Prostate gland (tissue), 2 donors: ENCODE measurements at places on chromosomes 6 and 20.

DNA sequence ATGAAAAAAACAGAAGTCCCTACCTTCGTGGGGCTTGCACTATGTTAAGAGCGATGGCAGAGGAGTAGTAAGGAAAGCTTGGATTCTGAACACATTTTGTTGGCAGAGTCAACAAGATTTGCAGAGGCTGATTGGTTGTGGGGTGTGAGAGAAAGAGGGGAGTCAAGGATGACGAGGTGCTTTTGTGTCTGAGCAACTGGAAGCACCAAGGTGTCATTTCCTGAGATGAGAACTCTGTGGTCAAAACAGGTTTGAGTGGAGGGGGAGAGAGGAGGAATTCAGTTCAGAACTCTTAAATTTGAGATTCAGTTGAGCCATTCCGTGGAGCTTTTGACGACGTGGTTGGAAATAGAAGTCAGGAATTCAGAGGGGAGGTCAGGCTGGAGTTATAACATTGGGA is 3.5 kb downstream of the OCSTAMP start:
- no peak for DNase-seq

DNA sequence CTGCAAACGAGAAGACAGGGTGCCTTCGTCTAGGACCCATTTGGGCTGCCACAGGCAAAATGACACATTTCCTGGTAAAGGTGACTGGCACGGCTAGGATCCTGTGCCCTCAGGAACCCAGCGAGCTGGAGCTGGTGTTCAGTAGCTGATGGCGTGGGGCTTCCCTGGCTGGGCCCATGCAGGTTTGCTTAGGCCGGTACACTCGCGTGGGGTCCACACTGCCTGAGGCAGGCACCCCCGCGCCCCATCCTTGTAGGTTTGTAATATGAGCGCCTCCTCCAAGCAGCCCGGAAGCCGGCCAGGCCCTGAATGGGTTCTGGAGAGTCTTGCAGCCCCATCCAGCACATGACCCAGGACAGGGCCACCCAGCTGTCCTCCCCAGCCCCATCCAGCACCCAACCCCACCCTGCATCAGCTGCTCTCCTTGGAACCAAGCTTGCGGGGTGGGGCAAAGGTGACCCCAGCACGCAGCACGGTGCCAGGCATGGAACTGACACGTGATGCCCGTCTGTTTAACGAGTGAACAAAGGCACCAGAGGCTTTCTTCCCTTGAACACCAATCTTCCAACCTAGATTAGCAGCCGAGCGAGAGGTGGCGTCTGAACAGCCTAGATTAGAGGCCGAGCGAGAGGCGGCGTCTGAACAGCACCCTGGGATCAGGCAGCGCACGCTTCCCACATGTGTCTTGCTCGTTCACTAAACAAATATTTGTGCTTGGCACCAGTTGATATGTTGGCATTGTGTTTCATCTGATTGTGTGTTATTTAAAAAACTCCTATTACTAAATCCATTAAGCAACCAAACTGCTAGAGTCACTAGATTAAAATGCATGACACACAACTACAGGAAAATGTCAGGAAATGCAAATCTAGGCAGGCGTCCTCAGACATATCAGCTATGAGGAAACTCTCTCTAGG is 112.1 kb downstream of the DLL1 start:
- DNase-seq, result peak; percentile 88

- no peak for DNase-seq
Observed at GRCh38 chr20:50344232-50345071, 153.8 kb downstream of the CEBPB start.

GRCh38 chr6:117531346-117531745 is 48.9 kb downstream of the DCBLD1 start:
- no peak for DNase-seq

DNA sequence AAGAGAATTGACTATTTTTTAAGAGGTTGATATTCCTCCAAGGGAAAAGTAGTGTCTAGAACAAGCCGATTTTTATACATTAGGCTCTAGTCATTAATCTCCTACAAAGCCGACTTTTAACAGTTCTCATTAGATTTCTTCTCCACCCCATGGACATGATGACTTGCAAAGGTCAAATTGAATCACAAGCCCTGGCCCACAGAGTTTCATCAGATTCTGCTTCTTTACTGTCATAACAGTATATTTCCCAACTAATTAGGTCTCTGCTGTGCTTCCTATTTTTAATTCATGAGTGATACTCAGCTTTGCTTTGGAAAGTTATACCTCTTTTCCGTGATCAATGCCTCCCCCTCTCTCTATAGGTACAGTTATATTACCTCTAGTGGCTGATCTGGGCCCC is 90.6 kb upstream of the ADGRB3 start:
- no peak for DNase-seq

GRCh38 chr6:135033238-135033637 is 21.4 kb downstream of the HBS1L start:
- no peak for DNase-seq

DNA sequence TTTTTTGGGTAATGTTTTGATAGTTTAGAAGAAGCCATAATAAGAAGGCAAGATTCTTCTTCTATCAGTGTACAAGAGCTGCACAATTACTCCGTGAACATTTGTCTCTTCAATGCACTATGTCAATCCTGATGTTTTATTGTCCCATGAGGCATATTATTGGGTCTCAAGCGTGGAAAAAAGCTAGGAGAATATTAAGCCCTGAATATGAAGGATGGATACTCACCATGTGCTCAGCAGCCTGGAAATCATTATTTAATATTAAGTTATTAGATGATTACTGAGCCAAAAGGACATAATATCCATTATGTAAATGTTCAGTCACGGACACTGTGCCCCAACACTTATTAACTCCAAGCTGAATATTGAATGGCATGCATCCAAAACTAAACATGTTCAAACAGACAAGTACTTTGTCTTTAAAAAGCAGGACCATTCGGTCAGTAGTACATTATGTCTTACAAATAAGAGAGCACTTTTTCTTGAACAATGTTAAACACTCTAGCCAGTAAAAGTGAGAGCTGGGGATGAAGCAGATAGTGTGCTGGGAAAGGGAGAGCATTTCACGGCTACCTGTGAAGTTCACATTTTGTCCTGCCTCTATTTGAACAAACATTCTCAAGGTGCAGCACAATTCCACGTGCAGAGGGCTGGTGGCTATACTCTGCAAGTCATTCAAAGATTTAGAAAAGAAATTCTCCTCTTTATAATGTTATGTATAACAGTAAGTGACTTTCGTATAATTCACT is 70.6 kb upstream of the CNR1 start:
- DNase-seq, result no peak

GRCh38 chr20:44465001-44465560 is 10.6 kb upstream of the TTPAL start:
- DNase-seq, result no peak

GRCh38 chr6:34518669-34519365 is 37.3 kb downstream of the SPDEF start:
- DNase-seq, result no peak

DNA sequence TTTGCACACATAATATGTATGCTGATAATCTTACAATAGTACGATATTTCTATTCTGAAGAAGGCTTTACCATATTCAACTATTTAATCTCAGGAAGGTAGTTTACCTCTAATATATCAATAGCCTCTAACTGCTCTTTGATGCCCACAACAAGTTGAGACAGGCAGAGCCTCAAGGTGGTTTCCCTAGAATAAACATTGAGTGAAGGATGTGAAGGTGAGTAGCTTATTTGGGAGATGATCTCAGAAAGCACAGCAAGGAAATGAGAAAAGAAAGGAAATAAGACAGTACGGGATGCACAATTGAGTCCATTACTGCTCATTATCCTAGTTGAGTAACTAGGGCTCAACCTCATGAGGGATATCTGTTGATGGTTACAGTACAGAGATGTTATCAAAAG is 638.4 kb downstream of the MAFB start:
- no peak for DNase-seq

GRCh38 chr20:8790442-8791074 is 278.3 kb upstream of the PLCB4 start:
- no peak for DNase-seq

GRCh38 chr6:83258517-83258916 is 65.4 kb downstream of the RWDD2A start:
- DNase-seq, result no peak

GRCh38 chr20:43690943-43691598 is 24.2 kb downstream of the MYBL2 start:
- no peak for DNase-seq

GRCh38 chr6:47188588-47189021 is 121.1 kb downstream of the TNFRSF21 start:
- DNase-seq, result no peak

DNA sequence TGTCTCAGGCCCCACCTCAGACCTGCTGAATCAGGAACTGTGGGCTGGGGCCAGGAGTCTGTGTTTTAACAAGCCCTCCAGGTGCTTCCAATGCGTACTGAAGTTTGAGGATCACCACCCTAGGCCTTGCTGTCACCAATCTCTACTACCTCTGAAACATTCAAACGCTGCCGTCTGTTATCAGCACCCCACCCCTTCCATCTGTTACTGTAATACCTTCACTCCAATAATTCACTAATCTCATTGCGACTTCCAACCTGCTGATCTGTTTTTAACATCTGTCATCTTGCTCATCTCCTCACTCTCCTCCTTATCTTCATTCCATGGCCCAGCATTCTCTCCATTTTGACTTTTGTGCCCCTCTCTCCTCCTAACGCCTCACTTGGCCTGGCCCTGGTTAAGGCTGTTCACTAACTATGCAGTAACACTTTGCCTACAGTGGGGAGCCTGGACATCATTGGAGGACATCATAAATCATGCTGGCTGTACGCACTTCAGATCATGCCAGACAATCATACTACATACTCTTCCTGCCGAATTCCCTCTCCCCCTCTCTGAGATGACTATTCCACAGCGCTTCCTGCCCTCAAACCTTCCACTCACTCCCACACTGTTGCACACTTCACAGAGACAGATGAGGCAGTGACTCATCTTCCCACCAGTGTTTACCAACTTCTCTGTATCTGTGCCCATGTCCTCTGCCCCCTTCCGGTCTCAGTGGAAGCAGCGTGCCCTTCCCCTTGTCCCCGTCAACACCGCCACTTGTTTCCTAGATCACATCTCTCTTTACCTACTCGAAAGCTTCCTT is 3.0 kb upstream of the GUCA1B start:
- no peak for DNase-seq

GRCh38 chr6:93407186-93407585 is 12.2 kb downstream of the EPHA7 start:
- no peak for DNase-seq

- DNase-seq, result no peak
Observed at GRCh38 chr6:168828800-168829199, 387.8 kb downstream of the SMOC2 start.

GRCh38 chr6:33983109-33983716 is 162.7 kb downstream of the GRM4 start:
- peak; percentile 75 for DNase-seq

DNA sequence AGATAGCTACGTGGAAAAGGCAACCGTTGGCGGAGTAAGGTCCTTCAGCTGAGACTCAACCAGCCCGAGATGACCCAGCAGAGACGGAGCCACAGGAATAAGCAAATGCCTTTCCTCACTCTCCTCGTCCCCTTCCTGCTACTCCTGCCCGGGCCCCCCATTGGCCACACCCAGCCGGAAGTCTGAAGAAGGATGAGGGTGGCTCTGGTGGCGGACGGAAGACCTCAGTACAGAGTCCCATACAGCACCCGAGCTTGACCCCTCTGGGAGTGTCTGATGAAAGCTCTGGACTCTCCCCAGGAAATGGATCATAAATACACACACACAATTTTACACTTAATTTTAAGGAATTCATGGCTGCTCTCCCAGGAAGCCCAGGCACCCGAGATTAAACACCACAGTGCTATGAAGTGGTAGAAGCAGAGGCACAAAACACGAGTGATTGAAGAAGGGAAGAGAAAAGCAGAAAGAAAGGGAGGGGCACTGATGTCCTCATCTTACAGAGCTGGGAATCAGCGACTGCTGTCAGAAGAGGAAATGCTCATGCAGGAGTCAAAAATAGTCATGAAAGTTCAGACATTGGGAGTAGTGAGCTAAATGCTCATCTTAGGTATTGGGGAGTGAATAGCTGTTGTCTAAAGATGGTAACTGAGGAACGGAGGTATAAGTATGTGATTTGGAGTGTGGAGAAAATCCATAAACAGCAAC is 125.6 kb downstream of the BANF2 start:
- DNase-seq, result no peak

- DNase-seq, result peak; percentile 38
Observed at GRCh38 chr6:3749977-3750316, 1.6 kb downstream of the PXDC1 start.

DNA sequence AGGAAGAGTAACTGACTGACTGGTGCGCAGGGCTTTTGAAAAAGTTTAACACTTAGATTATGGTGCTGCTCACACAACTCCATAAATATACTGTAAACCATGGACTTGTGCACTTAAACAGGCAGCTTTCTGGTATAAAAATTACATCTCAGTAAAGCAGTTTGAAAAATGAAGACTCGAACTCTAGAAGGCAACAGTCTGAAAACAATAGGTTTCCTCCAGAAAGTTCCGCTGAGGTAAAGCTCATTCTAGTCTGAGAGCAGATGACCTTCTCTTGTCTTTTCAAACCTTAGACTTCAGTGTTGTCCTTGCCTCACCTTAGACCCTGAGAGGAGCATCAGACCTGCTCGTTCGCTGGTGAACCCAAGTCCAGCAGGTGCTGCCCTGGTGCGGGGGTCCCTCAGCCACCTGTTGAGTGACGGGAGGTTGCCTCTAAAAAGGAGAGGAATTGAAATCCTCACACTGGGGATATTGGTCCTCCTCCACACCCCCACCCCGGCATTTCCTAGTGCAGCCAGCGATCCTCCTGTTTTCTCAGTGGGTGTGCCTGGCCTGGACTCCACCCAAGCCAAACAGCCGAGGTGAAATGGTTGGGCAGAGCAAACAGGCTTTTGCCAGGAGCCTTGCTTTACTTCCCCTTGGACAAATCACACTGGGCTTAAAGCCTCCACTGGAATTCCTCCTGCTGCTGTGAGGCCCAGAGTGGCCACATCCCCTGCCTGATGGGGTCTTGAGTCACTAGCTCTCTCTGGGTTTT is 14.7 kb upstream of the PYGB start:
- DNase-seq, result peak; percentile 96

DNA sequence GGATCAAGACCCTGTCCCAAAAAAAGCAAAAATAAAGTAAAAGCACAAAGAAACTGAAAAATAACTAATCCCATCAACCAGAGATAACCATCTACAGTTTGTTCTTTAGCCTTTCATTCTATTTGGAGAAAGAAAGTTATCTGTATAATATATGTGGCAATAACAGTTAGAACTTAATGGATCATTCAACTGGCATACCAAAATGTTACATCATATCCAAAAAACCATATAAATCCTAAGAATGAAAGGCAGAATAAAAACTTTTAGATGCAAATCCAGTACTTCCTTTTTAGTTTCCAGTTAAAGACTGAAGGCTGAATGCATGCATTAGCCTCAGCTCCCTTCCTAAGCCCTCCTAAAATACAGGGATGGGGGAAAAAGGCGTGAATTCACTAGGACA is 25.2 kb downstream of the ILRUN start:
- no peak for DNase-seq
